ENCODE measurements at places on chromosomes 7 and 10. TPM values are rescaled to one million over a fixed set of nuclear protein-coding genes. Genes with fewer than 3 reads are reported as not detected.

DNA sequence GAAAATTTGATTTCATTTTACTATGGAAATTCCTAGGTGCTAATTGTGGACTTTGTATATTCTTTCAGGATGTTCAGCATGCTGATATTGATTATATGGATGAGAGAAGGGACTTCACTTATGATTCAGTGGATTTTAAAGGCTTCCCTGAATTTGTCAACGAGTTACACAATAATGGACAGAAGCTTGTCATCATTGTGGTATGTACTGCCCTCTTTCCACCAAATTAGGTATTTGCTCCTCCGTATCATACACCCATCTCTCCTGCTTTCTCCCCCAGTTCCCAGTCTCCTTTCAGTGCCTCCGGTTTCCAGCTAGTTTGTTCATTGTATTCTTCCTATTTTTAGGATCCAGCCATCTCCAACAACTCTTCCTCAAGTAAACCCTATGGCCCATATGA lies 34.6 kb downstream of the MGAM start:
- DNase-seq, result no peak

- DNase-seq, result no peak
Measured at GRCh38 chr7:146654048-146654447, 537.4 kb downstream of the CNTNAP2 start.

Gene MICU1
- total RNA-seq, result 8.2 TPM

GRCh38 chr7:74349621-74350020 lies 60.4 kb downstream of the CLIP2 start:
- DNase-seq, result no peak

DNA sequence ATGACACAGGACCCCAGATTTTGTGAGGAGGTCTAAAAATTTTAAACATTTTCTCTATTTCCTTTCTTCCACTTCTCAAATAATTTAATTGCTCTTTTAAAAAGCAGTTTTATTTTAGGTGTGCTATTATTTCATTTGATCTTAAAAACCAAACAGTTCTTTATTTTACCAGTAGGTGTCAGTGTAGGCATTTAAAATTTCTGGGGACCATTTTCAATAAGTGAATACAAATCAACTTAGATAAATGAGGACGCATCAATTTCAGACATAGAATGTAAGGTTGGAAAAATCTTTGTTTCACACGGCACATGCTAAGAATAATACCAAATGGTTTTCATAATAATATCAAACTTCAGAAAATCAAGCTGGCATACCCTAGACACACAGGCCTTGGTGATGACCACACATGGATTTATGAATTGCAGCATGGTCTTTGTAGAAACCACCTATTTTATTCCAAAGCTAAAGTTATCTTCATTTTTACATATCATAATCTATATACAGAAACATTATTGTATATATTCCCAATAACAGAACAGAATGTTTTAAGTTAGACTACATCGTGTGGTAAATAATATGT lies 127.6 kb upstream of the SLC26A5 start:
- no peak for DNase-seq

GRCh38 chr7:99928994-99929729 lies at the start of gene GJC3:
GJC3 (minus strand) TSS chr7:99929620; CDS start chr7:99929620, 0 bp downstream.
- peak; percentile 63 for DNase-seq

- DNase-seq, result no peak
Measured at GRCh38 chr7:45574416-45574668, 174 bp downstream of the ADCY1 start.

GRCh38 chr7:7498856-7499255 lies 36.8 kb downstream of the COL28A1 start:
- no peak for DNase-seq

GRCh38 chr7:100435401-100436304 lies 644 bp downstream of the PPP1R35 start:
- peak; percentile 66 for DNase-seq

GRCh38 chr10:67492317-67493019 lies 203.5 kb downstream of the CTNNA3 start:
- DNase-seq, result no peak

Gene PAPOLB
- not detected for total RNA-seq

DNA sequence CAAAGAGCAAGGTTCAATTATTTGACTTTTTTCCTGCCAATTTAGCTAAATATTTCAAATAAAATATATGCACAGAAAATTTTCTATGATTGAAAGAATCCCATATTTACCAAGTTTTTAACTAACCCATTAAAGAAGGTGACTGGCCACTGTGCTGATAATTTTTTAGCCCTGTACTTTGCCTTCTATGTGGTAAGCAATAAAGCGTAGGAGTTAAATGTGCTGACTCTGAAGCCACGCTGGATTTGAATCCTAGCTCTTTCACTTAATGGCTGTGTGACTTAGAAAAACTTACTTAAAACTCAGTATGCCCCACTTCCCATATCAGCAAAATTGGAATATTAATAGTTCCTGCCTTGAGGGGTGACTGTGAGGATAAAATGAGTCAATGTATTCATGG lies 82.1 kb downstream of the NEUROD6 start:
- no peak for DNase-seq

DNA sequence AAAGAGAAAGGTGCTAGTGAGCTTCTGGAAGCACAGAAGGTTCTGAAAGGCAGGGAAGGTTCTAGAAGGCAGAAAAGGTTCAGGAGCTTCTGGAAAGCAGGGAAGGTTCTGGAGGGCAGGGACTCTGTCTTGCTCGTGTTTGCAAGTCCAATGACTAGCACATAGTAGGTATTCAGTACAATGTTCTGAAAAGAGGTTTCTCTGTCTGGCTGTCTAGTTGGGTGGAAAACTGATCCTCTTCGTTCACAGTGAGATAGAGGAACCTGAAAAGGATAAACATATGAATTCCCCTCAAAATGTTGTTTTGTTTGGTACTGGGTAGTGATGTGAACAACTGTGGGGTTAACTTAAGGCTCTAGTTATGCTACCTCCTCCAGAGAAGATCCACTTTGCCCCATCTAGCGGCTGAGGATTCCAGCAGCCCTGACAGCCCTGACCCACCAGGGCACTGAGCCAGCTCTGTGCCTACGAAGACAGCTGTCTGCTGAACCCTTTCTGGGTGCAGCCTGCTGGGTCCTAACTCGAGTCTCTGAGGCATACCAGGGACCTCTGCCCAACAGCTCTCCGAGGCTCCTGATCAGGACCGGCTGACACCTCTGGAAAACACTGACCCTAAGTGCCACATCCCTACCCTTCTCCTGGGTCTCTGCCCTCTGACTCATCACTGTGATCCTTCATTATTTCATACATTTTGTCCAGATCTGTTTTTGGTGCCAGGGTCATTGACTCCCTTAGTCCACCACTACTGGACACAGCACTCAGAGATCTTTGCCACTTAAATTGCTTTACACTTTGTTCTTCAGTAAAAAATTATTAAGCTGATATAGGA lies 15.4 kb downstream of the PTPRN2 start:
- no peak for DNase-seq

GRCh38 chr10:114925587-114926586 lies 12.1 kb upstream of the TRUB1 start:
- no peak for DNase-seq

DNA sequence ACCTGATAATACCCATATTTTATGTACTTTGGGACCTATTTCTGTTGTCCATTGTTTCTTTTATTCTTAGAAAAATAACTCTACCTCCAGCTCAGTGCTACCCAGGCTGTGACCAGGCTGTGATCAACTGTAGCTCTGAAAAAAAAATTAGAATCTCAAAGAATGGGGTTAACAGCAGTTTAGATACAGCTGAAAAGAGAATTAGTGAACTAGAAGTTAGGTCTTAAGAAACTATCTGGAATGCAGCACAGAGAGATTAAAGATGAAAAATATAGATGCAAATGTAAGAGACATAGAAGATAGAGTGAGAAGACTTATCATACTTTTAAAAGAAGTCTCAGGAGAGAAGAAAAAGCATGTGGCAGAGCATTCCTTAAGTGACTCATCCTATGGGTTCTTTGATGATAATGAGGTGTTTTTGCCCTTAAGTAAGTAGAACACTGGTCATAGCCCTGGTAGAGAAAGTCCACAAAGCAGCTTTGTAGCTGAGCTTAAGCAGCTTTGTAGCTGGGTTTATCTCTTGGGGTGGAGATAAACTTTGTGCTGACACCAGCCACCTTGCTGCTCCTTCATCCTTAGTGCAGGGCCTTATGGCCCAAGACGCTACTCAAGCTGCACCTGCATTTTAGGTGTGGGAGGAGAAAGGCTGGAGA lies 27.3 kb upstream of the SFRP5 start:
- no peak for DNase-seq

DNA sequence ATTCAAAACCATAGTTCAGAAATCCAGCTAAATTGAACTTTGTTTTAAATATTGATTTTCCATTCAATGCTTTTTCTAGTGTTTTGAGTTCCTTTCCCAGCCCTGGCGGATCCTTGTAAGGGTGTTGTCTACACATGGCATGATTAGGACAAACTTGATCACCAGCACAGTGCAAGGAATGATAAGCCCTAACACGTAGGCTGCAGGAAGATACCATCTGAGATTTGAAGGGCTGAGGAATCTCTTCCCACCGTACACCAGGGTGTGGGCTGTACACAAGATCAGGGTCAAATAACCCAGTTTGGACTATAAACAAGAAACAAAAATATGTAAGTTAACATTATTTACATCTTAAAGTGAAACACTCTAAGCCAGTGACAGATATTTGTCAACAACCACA lies 27.4 kb downstream of the STEAP4 start:
- no peak for DNase-seq

Gene HMX2
- total RNA-seq, result not detected

DNA sequence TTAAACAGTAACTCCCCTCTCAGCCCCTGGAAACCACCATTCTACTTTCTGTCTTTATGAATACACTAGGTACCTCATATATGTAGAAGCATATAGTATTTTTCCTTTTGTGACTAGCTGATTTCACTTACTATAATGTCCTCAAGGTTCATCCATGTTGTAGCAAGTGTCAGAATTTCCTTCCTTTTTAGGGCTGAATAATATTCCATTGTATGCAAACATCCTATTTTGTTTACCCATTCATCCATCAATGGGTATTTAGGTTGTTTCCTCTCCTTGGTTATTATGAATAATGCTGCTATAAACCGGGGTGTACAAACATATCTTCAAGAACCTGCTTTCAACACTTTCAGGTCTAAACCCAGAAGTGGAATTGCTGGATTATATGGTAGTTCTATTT lies 125.3 kb downstream of the SGMS1 start:
- DNase-seq, result no peak

Gene STEAP1B
- not detected for total RNA-seq

Gene C7orf57
- total RNA-seq, result not detected

- peak; percentile 94 for DNase-seq
Measured at GRCh38 chr7:24821045-24821753, 63.9 kb upstream of the GSDME start.

Gene DYNC1I1
- total RNA-seq, result not detected

DNA sequence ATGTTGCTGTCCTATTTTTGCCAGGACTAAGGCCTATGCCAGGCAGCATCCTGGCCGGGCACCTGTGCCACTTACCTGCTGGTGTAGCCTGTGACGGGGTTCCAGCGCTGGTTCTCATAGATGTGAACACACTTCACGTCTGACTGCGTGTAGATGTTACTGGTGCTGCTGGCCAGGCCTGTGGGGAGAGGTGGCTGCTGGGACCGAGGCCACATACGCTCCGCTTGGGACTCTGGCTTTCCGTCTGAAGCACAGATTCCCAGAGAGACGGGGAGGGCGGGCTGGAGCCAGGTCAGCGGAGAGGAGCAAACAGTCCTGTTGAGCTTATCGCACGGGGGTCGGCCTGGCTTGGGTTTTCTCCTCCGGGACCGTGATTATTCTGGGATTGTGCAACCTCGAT lies 16.7 kb downstream of the BHLHA15 start:
- DNase-seq, result no peak

DNA sequence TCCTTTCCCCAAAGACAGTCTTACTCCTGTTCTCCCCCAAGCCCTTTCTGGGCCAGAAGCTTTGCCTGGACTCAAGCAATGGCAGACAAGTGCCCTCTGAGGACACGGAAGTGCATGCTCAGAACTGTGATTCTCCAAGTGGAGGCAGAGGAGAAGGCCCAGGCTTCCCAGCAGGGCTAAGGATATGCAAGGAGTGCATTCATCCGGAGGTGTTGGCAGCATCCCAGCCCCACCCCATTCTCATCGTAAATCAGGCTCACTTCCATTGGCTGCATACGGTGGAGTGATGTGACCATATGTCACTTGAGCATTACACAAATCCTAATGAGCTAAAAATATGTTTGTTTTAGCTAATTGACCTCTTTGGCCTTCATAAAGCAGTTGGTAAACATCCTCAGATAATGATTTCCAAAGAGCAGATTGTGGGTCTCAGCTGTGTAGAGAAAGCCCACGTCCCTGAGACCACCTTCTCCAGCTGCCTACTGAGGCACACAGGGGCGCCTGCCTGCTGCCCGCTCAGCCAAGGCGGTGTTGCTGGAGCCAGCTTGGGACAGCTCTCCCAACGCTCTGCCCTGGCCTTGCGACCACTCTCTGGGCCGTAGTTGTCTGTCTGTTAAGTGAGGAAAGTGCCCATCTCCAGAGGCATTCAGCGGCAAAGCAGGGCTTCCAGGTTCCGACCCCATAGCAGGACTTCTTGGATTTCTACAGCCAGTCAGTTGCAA lies 1.4 kb upstream of the RBP3 start:
- DNase-seq, result no peak

Gene UNC5B
- total RNA-seq, result 0.08 TPM

Gene MUC12
- not detected for total RNA-seq

Gene FAM131B
- total RNA-seq, result 0.30 TPM

All from CD8-positive, alpha-beta T cell (primary cell).